ENCODE measurements at places on chromosomes 6 and 20.

- DNase-seq: no peak
Measured at GRCh38 chr20:39885975-39886649, 802.9 kb downstream of the MAFB start.

GRCh38 chr6:109705258-109705657 is 14.2 kb downstream of the FIG4 start:
- DNase-seq: peak; percentile 52

- no peak for DNase-seq
Measured at GRCh38 chr6:106886922-106887797, 87.4 kb downstream of the CD24 start.

DNA sequence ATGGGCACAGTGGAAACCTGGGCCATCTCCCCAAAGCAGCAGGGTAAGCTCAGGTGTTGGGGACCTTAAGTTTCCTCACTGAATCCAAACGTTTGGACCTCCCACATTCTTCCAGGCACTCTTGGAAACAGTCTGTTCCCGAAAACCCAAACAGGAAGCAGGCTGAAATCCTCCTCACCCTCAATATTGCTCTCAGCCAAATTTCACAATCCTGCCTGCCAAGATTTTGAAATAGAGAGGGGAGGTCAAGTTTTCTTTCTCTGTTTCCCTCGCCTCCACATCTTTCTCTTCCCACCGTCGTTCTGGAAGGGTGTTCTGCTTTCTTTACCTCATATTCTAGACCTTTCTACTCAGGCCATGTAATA is 392.0 kb upstream of the SASH1 start:
- DNase-seq: no peak

- no peak for DNase-seq
Measured at GRCh38 chr6:7169296-7169721, 61.5 kb downstream of the RREB1 start.

- no peak for DNase-seq
Measured at GRCh38 chr20:42958367-42959069, 231.2 kb downstream of the PTPRT start.

DNA sequence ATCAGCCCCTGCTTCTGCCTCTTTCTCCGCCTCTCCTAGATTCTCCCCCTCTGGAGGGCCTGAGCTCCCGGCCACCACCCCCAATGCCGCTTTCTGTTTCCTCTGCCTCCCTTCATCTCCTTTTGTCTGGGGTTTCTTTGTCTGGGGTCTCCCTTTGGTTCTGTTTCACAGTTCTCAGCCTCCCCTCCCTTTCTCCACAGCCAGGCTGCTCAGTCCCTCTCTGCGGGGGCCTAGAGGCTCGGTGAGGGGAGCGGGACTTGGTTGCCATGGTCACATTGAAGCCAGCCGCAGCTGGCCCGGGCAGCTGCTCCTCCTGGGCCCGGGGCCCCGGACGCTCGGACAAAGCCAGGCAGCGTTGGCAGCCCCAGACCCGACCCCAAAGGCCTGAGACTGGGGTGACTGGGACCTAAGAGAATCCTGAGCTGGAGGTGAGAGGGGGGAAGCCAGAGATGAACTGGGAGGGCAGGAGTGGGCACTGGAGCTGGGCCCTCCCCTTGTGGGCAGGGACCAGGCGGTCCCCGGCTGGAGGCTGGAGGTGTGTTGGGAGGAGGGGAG is 3.5 kb upstream of the DDR1 start:
- no peak for DNase-seq

- DNase-seq: no peak
Measured at GRCh38 chr6:10621213-10621612, 73.2 kb downstream of the C6orf52 start.

GRCh38 chr6:142635130-142635529 is 309.8 kb downstream of the HIVEP2 start:
- DNase-seq: no peak

- DNase-seq: no peak
Measured at GRCh38 chr20:37426106-37426505, 80.2 kb downstream of the SRC start.

- DNase-seq: no peak
Measured at GRCh38 chr6:34527751-34528670, 28.1 kb downstream of the SPDEF start.

- DNase-seq: no peak
Measured at GRCh38 chr6:38179300-38179699, 359.8 kb downstream of the ZFAND3 start.

GRCh38 chr20:922781-923180 is 6.6 kb upstream of the ANGPT4 start:
- no peak for DNase-seq

DNA sequence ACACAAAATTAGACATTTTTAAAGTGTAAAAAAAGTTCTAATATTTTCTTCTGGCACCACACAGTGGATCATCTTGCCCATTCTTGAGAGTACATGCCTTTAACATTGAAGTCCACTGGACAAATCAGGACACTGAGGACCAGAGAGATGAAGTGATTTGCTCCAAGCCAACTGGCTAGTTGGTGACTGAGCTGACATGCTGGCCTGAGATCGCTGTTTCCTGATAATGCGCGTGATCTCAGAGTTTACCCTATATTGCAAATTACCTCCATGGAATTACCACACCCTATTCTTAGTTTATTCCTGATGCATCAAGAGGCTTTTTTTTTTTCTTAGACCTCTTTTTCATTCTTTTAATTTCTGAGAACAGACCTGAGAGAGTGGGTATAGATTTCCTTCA is 432.8 kb downstream of the CD83 start:
- DNase-seq: no peak

DNA sequence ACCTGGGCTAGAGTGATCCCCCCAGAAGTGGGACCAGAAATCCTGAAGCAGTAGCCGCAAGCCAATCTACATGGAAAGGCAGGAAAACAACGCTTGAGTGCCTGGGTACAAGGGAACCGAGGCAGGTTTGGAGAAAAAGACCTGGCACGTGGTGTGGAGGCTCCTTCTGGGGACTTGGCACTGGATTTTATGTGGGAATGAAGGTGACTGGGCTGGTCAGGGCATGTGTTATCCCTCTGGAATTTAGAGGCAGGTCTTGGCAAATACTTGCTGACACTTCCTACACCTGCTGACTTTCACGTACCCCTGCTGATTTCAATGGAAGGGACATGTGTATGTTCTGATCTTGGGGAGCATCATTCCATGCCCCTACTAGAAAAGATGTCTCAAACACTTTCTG is 25.0 kb upstream of the FAM217A start:
- DNase-seq: no peak

- no peak for DNase-seq
Measured at GRCh38 chr6:152696522-152696921, 1.2 kb upstream of the MYCT1 start.

DNA sequence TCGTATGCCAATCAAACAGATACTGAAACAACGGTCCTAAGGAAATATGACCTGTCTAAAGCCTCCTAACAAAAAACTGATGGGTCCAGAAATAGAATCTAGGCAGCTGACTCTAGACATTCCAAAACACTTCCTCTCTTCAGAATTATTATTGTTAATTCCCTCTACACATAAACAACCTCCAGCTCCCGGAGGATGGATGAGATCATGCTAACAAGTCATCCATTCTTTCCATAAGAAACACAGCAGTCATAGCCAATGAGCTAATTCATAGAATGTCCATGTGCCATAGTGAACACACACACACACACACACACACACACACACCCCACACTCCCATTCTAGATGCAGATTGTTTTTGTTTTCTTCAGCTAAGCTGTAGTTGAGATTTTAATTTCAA is 44.3 kb downstream of the HDGFL1 start:
- DNase-seq: no peak

DNA sequence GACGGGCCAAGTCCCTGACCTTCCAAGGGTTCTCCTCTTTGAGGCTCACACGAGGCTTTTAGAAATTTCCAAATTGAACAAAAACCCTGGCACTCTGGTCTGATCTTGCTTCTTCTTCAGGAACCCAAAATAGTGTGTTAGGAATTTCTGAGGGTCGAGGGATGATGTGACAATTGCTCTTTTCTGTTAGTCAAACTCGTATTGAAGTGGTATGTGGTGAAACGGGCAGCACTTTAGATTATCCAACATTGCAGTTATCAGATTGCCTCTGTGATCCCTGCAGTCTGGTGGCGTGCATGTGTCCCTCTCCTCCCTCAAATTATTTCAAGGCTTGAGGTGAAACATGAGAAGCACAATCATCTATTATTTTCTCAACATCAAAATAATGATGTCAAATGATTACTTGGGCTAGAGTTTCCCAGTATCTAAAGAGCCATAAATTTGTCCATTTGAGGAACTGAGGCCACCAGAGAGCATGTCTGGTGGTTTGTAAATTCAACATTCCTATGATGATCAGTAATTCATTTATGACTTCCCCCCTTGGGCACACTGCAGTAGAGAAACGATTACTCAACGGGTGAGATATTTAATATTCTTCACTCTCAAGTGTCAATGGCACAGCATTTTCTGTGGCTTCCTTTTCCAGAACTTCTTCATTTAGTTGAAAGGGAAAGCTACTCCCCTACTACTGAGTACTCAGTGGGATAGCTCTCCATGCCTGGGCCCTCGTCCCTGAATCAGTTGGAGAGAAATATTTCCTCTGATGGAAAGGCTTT is 308.6 kb upstream of the MAP3K7 start:
- DNase-seq: no peak

DNA sequence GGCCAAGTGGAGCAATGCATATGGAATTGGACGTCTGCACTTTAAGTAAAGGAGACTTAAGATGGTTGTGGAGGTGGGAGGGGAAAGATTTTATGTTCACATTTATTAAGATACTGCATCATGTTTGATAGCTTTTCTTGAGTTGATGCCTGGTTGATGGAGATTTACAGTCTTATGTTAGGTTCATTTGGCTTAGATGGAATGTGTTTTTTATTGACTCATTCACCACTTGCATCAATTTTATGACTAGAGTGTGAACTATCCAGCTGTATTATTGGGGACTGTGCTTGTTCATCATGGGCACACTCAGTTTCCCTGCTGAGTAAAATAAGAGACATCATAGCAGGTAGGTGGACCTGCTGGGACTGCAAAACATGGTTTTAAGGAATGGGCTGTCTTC is 91.2 kb upstream of the SCP2D1 start:
- DNase-seq: no peak

DNA sequence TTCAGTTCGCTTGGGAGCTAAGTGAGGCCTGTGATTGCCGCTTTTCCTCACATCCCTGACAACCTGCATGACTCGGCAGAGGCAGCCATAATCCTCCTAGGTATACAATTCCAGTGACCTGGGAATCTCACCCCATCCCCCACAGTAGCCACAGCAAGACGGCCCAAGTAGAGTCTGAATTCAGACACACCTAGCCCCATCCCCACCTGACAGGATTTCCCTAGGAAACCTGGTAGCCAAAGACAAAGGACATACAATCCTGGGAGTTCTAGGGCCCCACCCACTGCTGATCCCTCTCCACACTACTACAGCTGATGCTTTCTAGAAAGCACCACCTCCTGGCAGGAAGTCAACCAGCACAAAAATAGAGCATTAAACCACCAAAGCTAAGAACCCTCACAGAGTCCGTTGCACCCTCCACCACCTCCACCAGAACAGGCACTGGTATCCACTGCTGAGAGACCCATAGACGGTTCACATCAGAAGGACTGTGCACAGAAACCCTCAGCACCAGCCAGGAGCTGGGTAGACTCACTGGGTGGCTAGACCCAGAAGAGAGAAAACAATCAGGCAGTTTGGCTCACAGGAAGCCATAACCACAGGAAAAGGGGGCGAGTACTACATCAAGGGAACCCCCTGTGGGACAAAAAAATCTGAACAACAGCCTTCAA is 17.9 kb upstream of the RUNX2 start:
- DNase-seq: no peak

GRCh38 chr6:44976677-44977641 is 351.2 kb upstream of the RUNX2 start:
- no peak for DNase-seq

DNA sequence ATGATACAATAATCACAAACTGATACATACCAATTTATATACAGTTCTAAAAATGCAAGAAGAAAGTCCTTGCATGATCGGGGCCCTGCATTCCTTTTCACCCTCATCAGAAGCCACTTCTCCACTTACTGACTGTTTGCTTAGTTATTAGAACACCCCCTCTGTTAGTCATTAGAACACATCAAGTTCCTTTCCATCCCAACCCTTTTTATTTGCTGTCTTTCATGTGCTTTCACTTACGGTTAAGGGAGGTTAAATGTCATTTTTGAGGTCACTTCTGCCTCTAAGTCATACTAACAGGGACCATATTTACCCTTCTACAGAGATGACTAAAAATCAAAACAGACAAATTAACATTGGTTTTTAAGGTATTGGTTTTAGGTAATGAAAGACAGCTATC is 149.1 kb downstream of the LMBRD1 start:
- DNase-seq: no peak

- DNase-seq: no peak
Measured at GRCh38 chr20:16955971-16956370, 207.8 kb downstream of the OTOR start.

- DNase-seq: no peak
Measured at GRCh38 chr20:58518387-58518786, 3.2 kb upstream of the APCDD1L start.

- DNase-seq: no peak
Measured at GRCh38 chr6:105880030-105880492, 206.1 kb upstream of the PRDM1 start.

DNA sequence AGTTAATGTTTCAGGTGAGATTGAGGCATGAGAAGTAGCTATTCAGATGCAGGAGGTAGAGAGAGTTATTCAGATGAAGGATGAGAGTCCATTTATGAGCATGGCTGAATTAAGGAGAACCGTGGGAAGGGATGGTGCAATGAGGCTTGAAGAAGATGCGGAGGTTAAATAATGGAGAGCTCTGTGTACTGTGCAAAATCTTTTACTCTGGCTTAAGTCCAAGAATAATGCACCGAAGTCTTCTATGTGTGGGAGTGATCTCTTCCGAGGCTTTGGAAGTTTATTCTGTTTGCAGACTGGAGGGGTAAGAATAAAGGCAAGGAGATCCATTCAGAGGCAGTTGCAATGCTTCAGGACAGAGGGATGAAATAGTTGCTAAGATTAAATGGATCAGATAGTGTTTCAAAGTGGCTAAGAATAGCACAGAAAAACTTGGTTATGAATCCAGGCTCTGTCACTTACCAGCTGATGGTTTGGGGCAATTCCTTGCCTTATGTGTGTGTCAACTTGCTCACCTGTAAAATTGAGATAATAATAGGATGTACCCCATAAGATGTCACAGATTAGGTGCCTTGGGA is 467.1 kb downstream of the HDGFL1 start:
- no peak for DNase-seq

- no peak for DNase-seq
Measured at GRCh38 chr6:42124223-42124836, 18.1 kb downstream of the C6orf132 start.

GRCh38 chr6:79004239-79004638 is 73.8 kb downstream of the PHIP start:
- DNase-seq: no peak

- DNase-seq: no peak
Measured at GRCh38 chr20:53699906-53700305, 106.3 kb upstream of the ZNF217 start.

Data from stimulated activated CD4-positive, alpha-beta T cell treated with anti-CD3 and anti-CD28 coated beads, TNF-alpha, amount 100 ng/mL, for 24 hours (primary cell).